ENCODE measurements at places on chromosomes 6 and 20.

DNA sequence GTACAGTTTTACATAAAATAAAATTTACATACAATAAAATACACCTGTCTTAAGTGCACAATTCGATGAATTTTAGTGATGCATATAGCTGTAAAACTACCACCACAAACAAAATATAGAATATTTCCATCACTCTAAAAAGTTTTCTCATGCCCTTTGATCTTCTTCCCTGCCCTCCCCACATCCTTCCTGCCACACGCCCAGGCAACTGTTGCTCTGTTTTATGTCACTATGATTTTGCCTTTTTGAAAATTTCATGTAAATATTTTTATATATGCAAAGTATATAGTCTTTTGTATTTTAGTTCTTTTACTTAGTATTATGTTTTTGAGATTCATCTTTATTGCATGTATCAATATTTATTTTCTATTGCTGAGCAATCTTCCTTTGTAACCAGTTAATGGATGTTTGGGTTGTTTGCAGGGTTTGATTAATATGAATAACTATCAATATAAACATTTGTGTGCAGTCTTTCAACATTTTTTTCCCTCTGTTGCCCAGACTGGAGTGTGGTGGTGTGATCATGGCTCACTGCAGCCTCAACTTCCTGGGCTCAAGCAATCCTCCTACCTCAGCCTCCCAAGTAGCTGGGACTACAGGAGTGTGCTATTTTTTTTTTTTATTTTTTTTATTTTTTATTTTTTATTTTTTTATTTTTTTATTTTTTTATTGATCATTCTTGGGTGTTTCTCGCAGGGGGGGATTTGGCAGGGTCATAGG is 23.8 kb upstream of the SAMHD1 start:
- peak; percentile 39 for DNase-seq

GRCh38 chr20:44087857-44088120 is 99.2 kb downstream of the JPH2 start:
- no peak for DNase-seq

DNA sequence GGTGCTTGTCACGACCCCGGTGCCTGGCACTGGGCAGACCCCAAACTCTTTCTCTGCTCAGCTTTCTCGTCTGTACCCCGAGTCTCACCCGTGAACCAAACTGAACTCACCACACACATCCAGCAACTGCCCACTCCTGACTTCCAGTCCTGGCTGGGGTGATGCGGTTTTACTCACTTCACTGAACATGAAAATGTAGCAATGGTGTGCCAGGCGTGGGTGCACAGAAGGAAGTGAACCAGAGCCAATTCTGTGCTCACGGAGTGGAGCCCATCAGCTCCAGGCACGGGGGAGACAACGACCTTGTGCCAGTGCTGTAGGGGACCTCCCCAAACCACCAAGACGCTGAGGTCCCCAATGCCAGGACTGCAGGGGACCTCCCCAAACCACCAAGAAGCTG is 78.7 kb upstream of the AFDN start:
- no peak for DNase-seq

- DNase-seq, result no peak
Measured at GRCh38 chr6:13558718-13559117, 15.7 kb upstream of the SIRT5 start.

- no peak for DNase-seq
Measured at GRCh38 chr20:4999788-5000187, 1.5 kb downstream of the SLC23A2 start.

DNA sequence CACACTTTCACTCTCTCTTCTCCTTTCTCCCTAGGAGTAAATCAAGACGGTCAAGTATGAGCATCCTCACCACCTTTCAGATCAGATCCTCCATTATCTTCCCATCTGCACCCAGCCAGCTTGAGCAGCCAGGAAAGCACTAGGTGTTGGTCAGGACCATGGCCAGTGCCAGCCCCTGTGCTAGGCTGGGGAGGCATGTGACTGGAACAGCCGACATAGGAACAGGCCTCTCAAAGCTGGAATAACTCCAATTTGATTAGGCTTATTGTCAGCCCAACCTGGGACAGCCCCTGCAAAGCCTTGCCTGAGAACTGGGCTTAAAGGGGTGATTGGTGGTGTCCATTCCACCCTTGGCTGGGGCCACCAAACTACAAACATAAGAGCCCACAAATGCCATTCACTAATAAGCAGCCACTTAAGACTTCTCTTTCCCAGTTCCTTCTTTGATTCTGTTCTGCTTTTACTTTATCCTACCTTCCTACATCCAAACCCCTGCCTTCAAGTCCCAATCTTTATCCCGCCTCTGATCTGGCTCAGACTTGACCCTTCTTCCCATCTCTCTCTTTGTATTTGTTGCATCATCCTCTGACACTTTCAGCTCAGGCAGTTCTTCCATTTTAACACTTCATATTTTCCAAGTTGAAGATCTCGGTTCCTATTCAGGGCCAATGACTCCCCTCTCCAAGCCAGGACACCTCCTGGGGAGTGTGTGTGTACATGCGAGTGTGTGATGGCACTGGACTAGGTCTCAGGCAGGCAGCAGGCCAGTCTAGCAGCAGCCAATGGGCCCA is 4.5 kb upstream of the TREM2 start:
- no peak for DNase-seq

- peak; percentile 16 for DNase-seq
Measured at GRCh38 chr6:27873021-27873940, 38.9 kb downstream of the OR2B2 start.

DNA sequence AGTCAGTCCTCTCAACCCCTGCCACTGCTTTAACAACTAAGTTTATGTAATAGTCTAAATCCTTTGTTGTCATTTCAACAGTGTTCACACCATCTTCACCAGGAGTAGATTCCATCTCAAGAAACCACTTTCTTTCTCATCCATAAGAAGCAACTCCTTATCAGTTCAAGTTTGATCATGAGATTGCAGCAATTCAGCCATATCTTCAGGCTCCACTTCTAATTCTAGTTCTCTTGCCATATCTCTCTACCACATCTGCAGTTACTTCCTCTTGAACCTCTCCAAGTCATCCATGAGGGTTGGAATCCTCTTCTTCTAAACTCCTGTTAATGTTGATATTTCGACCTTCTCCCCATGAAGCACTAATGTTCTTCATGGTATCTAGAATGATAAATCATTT is 57.9 kb upstream of the FOXO3 start:
- DNase-seq, result no peak

GRCh38 chr6:143745166-143746133 is 67.7 kb downstream of the PHACTR2 start:
- no peak for DNase-seq

- no peak for DNase-seq
Measured at GRCh38 chr20:50548396-50548795, 38.2 kb downstream of the PTPN1 start.

DNA sequence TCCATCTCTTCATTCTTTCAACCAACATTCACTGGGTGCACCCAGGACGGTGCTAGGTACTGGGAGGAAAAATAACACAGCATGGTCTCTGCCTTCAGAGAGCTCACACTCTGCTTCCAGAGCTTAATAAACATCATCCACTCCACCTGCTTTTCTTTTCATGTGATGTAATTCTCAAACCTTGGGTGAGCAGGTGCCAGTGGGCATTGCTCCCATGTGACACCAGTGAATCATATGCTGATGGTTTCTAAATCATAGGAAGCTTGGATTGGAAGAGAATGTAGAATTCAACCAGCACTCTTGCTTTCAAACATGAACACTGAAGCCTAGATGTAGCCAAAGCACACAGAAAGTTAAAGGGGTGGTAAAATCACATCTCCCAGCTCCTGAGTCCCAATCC is 189.8 kb downstream of the FOXA2 start:
- no peak for DNase-seq

DNA sequence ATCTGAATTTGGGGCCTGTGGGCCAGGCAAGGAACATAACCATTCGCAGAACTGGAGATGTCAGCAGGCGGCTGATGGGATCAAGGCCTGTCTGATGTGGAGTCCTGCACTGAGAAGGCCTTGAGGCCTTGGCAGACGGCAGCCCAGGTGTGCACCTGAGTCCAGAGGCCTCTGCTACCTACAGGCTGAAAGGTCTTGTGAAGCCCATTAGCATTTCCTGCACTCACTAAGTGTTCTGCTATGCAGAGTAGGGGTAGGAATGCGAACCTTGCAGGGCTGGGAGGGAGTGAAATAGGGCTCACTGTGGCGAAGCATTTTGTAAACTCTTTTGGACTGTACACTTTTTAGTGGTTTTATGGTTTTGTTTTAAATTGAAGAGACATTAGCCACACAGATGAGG is 48.3 kb upstream of the RNF24 start:
- no peak for DNase-seq

- DNase-seq, result no peak
Measured at GRCh38 chr6:15297895-15298590, 52.2 kb downstream of the JARID2 start.

DNA sequence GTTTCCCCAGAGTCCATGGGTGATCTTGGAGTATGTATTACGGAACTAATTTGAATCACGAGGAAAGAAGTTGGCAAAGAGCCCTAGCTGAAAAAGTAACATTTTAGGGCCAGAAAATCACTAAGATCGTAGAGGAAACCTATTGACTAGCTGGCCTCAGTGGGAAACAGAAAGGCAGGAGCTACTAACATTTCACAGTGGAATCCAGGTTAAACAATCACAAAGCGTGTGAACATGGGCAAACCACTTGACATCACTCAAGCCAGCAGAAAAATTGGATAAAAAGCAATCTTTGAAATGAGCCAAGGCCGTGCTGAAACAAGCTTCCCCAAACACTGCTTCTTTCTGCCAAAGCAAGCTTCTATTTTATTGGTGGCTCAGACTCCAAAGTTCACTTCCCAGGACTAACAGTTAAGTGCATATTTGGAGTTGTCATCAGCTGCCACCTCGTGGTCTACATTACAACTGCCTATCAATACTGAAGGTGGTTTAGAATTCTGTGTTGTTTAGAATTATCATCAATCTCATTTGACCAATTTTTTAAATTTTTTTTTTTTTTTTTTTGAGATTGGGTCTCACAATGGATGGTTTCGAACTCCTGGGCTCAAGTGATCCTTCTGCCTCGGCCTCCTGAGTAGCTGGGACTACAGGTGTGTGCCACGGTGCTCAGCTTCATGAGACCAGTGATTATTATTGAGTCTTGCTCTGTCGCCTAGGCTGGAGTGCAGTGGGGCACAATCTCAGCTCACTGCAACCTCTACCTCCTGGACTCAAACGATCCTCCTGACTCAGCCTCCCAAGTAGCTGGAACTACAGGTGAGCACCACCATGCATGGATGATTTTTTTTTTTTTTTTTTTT is 10.6 kb downstream of the RPS10 start:
- no peak for DNase-seq

DNA sequence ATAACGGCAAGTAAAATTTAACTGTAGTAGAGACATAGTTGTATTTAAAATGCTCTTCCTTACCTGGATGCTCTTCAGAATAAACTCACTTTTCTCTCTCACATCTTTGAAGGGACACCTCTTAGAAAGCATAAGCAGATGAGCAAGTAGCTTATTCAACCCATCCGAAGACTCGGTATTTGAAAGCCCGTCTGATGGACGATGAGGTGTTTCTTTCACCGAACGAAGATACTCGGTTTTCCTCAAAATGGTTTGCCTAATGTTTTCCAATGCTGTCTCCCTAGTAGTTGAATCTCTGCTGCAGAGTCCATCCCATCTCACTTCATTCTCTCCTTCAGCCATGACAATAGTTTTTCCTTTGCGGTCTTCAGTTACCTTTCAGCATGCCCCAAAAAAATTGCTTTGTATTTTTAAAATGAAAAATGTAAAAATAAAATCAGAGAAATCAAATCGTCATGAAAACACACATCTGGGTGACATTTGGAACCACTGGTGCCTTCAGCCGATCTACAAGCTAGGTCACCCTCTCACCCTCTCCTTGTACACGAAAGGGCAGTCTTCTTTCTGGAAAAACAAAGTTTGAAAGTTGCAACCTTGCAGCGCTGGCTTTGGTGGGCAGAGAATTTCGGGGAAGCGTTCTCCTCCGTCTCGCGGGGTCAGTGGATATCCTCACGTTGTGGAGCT is 772 bp downstream of the SESN1 start:
- no peak for DNase-seq

DNA sequence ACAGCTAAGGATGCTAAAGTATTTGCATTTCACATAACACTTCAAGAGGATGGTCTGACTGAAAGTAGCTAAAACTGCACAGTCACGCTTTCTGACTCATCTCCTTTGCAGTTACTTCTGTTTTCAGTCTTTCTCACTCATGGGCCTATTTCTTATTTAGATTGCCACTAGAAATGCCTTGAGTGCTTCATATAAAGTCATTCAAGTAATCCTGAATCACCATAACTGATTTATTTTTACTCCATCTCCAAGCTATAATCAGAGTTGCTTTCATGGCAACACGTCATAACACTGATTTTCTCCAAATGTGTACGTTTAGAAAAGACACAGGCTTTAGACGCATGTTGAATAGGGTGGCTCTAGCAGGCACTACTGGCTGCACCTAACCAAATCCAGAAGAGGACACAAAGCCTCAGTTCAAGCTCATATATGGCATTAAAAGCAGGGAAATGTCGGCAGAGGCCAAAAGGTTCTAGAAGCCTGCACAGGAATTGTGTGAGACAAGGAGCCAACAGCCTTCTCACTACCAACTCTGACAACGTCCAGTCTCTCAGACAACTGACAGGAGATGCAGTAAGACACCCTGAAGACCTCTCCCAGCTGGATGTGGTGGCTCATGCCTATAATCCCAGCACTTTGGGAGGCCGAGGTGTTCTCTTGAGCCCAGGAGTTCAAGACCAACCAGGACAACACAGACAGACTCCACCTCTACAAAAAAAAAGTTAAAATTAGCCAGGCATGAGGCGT is 64.1 kb upstream of the BEND6 start:
- no peak for DNase-seq

GRCh38 chr20:9126527-9126926 is 57.6 kb downstream of the PLCB4 start:
- DNase-seq, result no peak

GRCh38 chr6:150417899-150418826 is 49.4 kb downstream of the IYD start:
- DNase-seq, result no peak

GRCh38 chr6:11201015-11201414 is 31.5 kb downstream of the NEDD9 start:
- no peak for DNase-seq

- no peak for DNase-seq
Measured at GRCh38 chr20:19756761-19757486, 1.1 kb upstream of the RIN2 start.

DNA sequence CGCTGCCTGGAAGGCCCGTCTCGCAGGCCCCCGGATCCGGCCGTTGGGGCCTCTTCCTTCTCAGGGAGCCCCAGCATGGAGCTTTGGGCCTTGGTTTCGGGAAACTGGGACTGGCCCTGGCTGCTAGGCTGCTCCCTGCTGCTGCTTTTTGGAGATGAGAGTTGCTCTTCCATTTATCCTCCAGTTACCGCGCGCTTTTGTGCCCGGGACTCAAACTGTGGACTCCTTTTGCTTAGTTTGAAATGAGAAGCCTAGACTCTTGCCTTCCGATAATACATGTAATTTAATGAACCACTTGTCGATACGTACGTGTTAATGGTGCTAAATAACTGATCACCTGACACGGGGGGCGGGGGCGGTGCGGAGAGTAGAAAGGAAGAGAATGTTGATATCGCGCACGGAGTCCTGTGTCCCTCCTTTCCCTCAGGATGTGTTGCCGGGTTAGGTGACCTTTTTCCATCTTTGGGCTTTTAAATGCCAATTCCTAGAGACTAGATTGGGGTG is 968 bp downstream of the PHF3 start:
- peak; percentile 33 for DNase-seq

- DNase-seq, result no peak
Measured at GRCh38 chr6:107491760-107492660, 2.1 kb downstream of the SOBP start.

Measured in stimulated activated CD8-positive, alpha-beta memory T cell treated with anti-CD3 and anti-CD28 coated beads, Interleukin-4, amount 100 ng/mL, for 1 hour (primary cell).